ENCODE measurements at places on chromosomes 5 and 9. TPM values are rescaled to one million over a fixed set of nuclear protein-coding genes. Genes with fewer than 3 reads are reported as not detected.

The FSD1L gene
- total RNA-seq, result 3.8 TPM

The IPO11 gene
- total RNA-seq, result 18.0 TPM

DNA sequence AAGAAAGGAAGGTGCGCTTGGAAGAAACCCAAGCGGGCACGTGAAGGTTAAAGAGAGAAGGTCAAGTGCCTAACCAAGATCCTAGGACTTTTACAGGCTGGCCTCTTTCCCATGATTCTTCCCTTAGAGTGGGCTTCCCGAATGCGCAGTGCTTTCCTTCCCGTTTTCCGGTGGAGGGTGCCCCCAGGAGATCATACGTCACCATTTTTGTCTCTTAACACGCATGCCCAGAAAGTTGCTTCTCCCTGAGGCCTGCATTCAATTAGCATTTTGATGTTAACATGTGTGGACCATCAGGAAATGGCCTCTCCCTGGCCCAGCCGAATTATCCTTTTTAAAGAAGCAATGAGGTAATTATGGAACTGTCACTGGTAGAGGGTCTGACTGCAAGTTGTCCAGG lies 1.9 kb upstream of the RUSC2 start:
- DNase-seq, result no peak

- no peak for DNase-seq
These were observed 119.5 kb downstream of the GRIA1 start for GRCh38 chr5:153610009-153610408.

DNA sequence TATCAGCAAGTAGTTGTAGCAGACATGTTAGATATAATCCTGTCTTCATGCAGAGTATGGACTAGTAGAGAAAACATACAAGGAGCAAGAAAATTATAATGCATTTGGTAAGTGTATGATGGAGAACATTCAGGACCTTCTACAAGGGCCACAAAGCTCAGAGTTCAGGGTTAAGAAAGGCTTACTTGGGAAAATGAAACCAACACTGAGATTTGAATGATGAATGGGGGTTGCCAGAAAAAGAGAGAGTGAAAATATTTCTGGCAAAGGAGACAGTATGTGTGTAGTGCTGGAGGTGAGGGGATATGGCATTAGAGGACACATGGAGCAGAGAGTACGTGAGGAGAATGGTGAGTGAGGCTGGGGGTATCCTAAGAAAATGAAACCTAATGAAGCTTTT lies 169.8 kb upstream of the STK32A start:
- no peak for DNase-seq

- DNase-seq, result no peak
These were observed 90.0 kb upstream of the HMHB1 start for GRCh38 chr5:143721925-143722324.

- no peak for DNase-seq
These were observed 197.0 kb upstream of the SEMA6A start for GRCh38 chr5:116771466-116772151.

DNA sequence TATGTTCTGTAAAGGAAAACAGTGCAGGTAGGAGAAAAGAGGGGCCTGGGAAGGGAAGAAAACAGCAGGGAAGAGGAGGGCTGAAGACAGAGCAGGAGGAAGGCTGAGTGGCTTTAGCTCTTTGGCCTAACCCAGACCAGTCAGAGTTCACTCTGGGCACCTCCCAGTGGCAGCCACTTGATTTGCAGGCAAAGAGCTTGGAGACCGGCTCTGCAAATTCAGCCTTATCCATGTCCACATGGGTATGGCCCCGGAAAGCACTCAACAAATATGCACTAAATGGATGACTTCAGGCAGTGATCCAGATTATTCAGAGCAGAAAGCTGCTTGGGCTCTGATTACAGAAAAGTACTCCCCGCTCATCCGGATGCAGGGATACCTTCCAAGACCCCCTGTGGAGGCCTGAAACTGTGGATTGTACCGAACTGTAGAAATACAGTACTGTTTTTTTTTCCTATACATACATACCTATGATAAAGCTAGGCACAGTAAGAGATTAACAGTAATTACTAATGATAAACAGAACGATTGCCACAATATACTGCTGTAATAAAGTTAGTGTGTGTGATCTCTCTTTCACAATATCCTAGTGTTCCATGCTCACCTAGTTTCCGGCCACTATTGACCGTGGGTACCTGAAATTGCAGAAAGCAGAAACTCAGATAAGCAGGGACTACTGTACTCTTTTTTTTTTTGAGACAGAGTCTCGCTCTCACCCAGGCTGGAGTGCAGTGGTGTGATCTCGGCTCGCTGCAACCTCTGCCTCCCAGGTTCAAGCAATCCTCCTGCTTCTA lies 4.6 kb upstream of the RNU6ATAC start:
- DNase-seq, result no peak

- DNase-seq, result no peak
These were observed 281.0 kb downstream of the CETN3 start for GRCh38 chr5:90128551-90128950.
